ENCODE measurements at places on chromosomes 5 and 9.
A peak's percentile ranks its signal among the peaks of the same experiment; 100 is the strongest.

DNA sequence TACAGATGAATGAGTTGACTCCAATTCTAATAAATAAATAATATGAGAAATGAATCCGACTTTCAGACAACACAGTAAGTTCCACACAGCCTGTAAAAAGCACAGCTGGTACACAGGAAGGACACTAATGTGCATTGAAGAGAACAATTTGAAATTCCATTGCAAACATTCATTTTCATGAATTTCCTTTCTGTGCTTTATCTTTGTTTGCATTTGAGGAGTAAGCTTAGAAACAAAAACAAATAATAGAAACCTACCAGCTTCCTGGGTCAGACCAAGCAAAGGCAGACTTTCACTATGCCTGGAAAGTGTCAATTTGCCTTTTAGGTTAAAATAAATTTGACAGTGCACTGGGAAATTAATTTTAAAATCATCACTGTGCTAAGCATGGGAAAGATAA, 143.8 kb upstream of the VLDLR start:
- DNase-seq = no peak

- no peak for DNase-seq
Measured at GRCh38 chr5:173932695-173933139, 44.6 kb downstream of the CPEB4 start.

- DNase-seq = no peak
Measured at GRCh38 chr9:97845130-97845529, 7.9 kb upstream of the FOXE1 start.

- no peak for DNase-seq
Measured at GRCh38 chr9:120264528-120264927, 315.4 kb downstream of the CDK5RAP2 start.

GRCh38 chr5:54844905-54845566, 140.4 kb downstream of the ESM1 start:
- DNase-seq = peak; percentile 49

GRCh38 chr5:69083412-69083811, 10.4 kb upstream of the SLC30A5 start:
- no peak for DNase-seq

- DNase-seq = no peak
Measured at GRCh38 chr9:116437411-116438370, 249.4 kb upstream of the TRIM32 start.

- no peak for DNase-seq
Measured at GRCh38 chr5:82494942-82495341, 216.8 kb upstream of the RPS23 start.

DNA sequence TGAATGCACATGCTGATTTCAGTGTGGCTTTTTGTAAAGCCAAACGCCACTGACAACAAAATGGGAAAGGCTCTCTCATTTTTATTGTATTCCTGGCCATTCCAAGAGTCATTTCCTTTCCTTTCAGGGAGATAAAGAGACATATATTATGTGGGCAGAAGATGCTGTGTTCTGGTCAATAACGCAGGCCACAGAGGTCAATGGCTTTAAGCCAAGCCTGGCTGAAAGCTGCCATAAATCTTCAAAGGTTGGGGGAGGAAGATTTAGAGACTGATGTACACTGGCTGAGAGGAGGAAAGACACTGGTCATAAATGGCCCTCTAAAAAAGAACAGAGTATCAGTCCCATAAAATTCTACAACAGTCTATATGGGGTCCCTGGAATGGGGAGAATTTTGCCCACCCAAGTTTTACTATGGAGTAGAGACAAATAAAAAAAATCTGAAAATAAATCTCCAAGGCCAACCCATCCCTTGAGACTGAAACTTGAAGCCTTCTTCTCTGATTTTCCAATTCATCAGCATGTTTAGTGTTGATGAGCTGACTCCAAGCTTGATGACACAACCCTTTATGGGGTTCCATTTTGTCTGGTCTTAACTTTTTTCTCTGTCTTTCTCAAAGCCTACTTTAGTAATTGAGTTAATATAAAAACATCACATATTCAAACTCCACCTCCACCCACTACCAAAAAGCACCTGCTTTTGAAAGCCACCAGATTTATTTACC, 152.1 kb upstream of the SLC24A2 start:
- DNase-seq = no peak

DNA sequence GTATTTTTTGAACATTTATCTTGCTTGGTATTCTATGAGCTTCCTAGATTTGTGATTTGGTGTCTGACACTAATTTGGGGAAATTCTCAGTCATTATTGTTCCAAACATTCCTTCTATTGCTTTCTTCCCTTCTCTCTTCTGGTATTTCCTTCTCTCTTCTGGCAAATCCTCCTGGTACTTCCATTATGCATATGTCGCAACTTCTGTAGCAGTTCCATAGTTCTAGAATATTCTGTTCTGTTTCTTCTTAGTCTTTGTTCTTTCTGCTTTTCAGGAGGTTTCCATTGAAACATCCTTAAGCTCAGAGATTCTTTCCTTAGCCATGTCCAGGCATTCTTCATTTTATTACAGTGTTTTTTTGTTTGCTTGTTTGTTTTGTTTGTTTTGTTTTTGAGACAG, 155.2 kb upstream of the PIK3R1 start:
- no peak for DNase-seq

GRCh38 chr5:33275391-33275790, 165.4 kb upstream of the TARS1 start:
- no peak for DNase-seq

DNA sequence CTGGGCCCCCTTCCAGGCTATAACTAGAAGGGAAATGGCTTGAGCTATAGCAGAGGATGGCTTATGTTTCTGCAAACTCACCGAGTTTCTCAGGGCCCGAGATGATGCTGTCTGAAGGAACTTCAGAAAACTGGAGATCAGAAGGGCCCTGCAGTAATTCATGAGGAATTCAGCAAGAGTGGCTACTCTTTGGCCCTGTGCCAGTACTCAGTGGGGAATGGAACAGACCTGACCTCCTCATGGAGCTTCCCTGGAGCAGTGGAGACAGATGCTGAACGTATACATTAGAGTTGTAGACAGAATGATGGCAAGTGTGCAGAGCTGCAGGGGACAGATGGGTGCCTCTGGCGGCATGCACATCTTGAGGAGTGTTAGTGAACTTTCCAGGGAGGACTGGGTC, 17.3 kb upstream of the SMIM32 start:
- DNase-seq = no peak

DNA sequence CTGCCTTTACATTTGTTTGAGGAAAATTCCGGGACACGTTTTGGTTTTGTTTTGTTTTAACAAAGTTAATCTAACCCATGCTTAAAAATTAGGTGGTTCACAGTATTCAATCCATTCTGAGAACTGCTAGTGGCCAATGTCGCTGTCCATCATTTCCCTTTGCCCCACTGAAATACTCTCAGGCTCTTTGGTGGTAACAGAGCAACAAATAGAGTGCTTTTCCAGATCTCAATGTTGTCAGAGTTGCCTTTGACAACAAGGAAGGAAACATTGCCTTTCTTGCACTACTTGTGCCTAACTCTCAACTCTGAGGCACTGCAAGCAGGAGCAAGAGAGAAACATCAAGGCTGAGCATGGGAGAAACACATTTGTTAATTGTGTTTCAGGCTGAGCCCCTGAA, 154.0 kb downstream of the MCTP1 start:
- DNase-seq = no peak

DNA sequence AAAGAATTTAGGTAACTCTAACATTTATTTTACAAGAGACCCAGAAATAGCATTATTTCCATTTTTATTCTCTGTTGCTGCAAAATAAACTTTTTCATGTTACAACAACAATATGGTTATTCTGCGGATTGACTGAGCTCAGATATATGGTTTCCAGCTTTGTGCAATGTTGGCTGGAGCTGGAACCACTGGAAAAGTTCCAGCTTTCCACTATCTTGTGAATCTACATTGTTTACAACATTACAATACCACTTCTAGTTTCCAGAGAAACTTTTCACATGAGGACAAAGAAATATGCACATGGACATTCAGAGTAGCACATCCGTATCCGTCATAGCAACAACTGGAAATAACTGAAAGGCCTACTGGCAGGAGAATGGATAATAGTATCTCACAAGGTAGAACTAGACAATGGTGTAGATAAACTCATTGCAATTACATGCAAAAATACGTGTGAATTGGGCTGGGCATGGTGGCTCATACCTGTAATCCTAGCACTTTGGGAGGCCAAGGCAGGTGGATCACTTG, 436.1 kb upstream of the ADAMTS16 start:
- no peak for DNase-seq

DNA sequence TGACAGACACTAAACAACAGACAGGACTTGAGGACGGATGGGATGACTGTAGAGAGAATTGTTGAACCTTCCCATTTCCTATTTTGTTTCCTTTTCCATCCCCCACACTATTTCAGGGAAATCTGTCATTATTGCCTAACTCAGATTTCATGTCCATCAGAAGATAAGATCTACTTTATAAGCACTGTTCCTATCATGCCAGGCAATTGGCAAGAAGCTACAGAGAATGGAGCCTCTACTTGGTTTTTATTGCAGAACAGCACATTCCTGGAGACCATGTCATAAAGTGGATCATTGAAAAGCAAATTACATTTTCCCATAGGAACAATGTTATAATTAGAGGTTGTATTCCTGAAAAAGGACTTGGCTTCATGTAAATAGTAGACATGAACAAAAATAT, 173.7 kb upstream of the KIF2A start:
- no peak for DNase-seq

GRCh38 chr9:112472996-112473395, 13.6 kb upstream of the KIAA1958 start:
- DNase-seq = no peak

DNA sequence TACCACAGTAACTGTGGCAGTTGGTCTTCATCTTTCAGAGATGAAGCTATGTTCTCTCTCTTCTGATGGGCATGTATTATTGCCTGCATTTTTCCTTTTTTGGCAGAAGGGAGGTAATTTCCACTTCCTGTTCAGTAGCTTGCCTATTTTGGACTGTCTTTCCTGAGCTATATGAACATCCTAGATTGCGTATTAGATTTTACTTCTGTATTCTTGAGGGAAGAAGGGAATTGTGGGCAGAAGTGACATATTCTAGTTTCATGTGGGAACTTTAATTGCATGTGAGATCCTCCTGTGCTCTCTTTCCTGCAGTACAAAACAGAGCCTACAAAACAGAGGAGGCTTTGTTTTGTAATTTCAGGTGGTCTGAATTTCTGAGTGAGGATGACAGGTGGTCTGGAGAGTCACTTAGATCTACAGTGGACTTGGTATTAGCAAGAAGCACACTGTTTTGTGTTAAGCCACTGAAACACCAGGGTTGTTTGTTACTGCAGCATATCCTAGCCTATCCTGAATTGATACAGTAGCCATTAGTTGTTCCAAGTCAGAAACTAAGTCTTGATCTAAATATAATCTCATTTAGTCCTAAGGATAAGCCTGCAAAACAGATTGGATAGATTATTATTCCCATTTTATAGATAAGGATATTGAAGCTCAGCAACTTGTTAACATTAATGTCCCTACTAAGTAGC, 68.1 kb downstream of the AOPEP start:
- no peak for DNase-seq

- DNase-seq = no peak
Measured at GRCh38 chr5:42500003-42500599, 76.9 kb downstream of the GHR start.

DNA sequence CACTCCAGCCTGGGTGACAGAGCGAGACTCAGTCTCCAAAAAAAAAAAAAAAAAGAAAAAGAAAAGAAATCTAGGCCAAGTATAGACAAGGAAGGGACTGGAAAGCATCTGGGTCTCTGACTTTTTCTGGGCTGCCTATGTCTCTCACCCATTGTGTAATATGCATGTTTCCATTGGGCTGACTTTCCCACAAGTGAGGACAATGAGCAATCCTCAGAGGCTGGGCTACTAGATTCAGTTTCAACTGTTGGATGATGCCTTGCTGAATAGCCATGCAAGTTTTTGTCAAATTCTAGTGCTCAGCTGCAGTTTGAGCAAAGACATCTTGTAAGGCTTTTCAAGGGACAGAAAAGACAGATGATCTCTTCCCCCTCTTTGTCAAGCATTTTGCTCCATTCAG, 82.1 kb downstream of the PHAX start:
- DNase-seq = no peak

GRCh38 chr9:71592400-71592799, 175.9 kb downstream of the CEMIP2 start:
- no peak for DNase-seq

DNA sequence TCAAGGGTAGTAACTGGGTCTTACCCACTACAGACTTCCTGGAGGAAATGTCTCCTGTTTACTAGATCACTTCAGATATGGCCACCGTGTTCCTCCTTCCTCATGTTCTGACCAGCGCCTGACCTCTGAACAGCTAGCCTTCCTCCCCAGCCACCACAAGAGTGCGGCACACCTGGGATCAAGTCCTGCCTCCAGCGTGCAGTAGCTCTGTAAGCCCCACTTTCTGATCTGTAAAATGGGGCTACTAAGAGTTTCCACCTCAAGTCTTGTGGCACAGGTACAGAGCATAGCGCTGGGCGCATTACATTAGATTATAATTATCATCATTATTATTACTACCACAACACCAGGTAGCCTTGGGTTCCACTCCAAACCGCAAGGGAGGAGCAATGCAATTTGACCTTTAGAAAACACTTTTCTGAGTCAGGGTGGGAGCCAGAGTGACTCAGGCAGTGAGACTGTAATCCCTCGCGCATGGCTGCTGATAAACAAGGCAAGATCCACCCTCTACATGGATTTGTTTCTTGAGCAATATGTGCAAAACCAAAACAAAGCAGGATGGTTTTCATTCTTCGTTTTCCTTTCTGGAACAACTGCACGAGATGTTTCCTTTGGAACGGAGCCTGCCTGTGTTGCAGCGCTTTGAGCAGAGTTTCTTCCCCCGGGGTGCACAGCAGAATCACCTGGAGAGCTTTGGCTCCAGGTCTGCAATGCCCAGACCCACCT, 65.0 kb upstream of the ANGPTL2 start:
- DNase-seq = no peak

DNA sequence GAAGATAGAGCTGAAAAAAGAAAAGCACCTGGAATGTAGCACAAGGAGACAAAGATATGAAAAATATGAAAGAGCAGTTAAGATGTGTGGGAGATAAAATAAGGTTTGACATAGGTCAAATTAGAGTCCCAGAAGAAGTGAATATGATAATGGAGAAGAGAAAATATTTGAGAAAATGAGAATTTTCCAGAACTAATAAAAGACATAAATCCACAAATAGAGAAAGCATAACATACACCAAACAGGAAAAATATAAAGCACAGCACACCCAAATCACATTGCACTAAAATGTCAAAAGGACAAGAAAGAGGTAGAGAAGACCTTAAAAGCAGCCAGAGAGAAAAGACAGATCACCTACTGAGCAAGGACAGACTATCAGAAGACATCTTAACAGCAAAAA, 43.4 kb downstream of the IPPK start:
- no peak for DNase-seq

Measured in thymus (tissue), 14 donors.